ENCODE measurements at places on chromosomes 16 and 17. TPM values are rescaled to one million over a fixed set of nuclear protein-coding genes. Genes with fewer than 3 reads are reported as not detected.
A peak's percentile ranks its signal among the peaks of the same experiment; 100 is the strongest.

KRT14 gene
- 1.3 TPM for total RNA-seq

ZACN gene
- not detected for total RNA-seq

CHD9NB gene
- total RNA-seq: 3.7 TPM

RPS2 gene
- 2,370 TPM for total RNA-seq

GGT6 gene
- not detected for total RNA-seq

VMO1 gene
- 0.46 TPM for total RNA-seq

OR1A1 gene
- total RNA-seq: not detected

PRSS53 gene
- total RNA-seq: 3.3 TPM

NGFR gene
- total RNA-seq: 0.21 TPM

PRSS8 gene
- total RNA-seq: not detected

AANAT gene
- total RNA-seq: not detected

CD19 gene
- total RNA-seq: not detected

- H3K4me3 ChIP-seq: peak overlapping the region; percentile 63
- H3K4me1 ChIP-seq: peaks cover 81% of the 10 kb centered on the region
- H3K36me3 ChIP-seq: peaks cover 28% of the 10 kb centered on the region
- peak; percentile 63 for DNase-seq
- peak overlapping the region; percentile 91 for H3K27ac ChIP-seq
Measured at GRCh38 chr17:45311760-45312476, 4.9 kb downstream of the MAP3K14 start.

- H3K4me1 ChIP-seq: peaks cover 93% of the 10 kb centered on the region
- H3K36me3 ChIP-seq: peaks cover 4% of the 10 kb centered on the region
- DNase-seq: peak; percentile 43
- H3K4me3 ChIP-seq: peak overlapping the region; percentile 63
- H3K27me3 ChIP-seq: peaks cover 26% of the 10 kb centered on the region
Measured at GRCh38 chr17:77444984-77445759, 304.4 kb downstream of the SEC14L1 start.

GRCh38 chr17:49894761-49895160, 46.9 kb upstream of the TAC4 start:
- H3K4me3 ChIP-seq: no peak overlapping the region
- peaks cover 68% of the 10 kb centered on the region for H3K27me3 ChIP-seq
- H3K36me3 ChIP-seq: no peaks in the 10 kb centered on the region
- H3K4me1 ChIP-seq: no peaks in the 10 kb centered on the region
- no peak for DNase-seq

DNA sequence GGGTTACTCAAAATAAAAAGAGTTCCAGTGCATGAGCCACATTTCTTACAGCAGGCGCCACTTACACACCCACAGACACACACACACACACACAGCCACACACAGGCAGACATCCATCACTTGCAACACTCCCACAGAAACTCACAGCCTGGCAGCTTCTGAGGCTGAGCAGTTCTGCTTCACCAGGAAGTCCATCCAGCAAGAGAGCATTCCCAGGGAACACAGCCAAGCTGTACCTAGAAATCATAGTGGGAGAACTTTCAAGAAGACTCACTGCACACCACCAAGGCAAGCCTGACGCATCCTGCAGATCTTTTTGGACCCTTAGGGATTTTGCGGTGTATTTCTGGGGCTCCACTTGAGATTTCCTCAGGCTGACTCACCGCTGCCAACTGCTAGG, 140.9 kb upstream of the WSB1 start:
- no peak for DNase-seq
- H3K27me3 ChIP-seq: peaks cover 1% of the 10 kb centered on the region
- no peaks in the 10 kb centered on the region for H3K36me3 ChIP-seq
- H3K4me1 ChIP-seq: no peaks in the 10 kb centered on the region
- no peak overlapping the region for H3K4me3 ChIP-seq

DNA sequence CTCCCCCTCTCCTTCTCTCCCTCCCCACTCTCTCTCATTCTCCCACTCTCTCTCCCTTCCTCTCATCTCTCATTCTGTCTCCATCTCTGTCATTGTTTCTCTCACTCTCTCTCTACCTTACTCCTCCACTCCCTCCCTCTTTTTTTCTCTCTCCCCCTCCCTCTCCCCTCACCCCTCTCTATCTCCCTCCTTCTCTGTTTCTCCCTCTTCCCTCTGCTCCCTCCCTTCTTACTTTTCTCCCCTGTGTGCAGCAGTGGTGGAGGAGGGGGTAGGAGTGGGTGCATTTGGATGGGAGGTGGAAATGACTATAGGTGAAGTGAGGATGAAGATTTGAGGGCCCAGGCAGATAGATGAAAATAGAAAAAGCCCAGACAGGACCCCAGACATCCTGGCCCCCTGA, 70.9 kb downstream of the HLF start:
- H3K27me3 ChIP-seq: peaks cover 15% of the 10 kb centered on the region
- no peaks in the 10 kb centered on the region for H3K36me3 ChIP-seq
- H3K4me1 ChIP-seq: peaks cover 16% of the 10 kb centered on the region
- H3K27ac ChIP-seq: no peak overlapping the region

GRCh38 chr17:82215095-82215971, 2.7 kb upstream of the CCDC57 start:
- peak overlapping the region; percentile 98 for H3K27ac ChIP-seq
- H3K4me1 ChIP-seq: peaks cover 58% of the 10 kb centered on the region
- no peaks in the 10 kb centered on the region for H3K36me3 ChIP-seq
- peaks cover 11% of the 10 kb centered on the region for H3K27me3 ChIP-seq
- peak overlapping the region; percentile 28 for H3K4me3 ChIP-seq

- H3K4me3 ChIP-seq: no peak overlapping the region
- no peak overlapping the region for H3K27ac ChIP-seq
- no peaks in the 10 kb centered on the region for H3K4me1 ChIP-seq
Measured at GRCh38 chr17:32926183-32926582, 1.8 kb upstream of the TMEM98 start.

- H3K4me3 ChIP-seq: no peak overlapping the region
- H3K27me3 ChIP-seq: peaks cover 21% of the 10 kb centered on the region
- DNase-seq: no peak
- H3K36me3 ChIP-seq: no peaks in the 10 kb centered on the region
Measured at GRCh38 chr17:3536716-3537115, 20.9 kb downstream of the TRPV3 start.

GRCh38 chr16:4574919-4575705, 19.0 kb downstream of the C16orf96 start:
- H3K4me1 ChIP-seq: no peaks in the 10 kb centered on the region
- no peak overlapping the region for H3K4me3 ChIP-seq
- H3K27ac ChIP-seq: no peak overlapping the region
- DNase-seq: no peak
- peaks cover 12% of the 10 kb centered on the region for H3K27me3 ChIP-seq
- H3K36me3 ChIP-seq: no peaks in the 10 kb centered on the region

DNA sequence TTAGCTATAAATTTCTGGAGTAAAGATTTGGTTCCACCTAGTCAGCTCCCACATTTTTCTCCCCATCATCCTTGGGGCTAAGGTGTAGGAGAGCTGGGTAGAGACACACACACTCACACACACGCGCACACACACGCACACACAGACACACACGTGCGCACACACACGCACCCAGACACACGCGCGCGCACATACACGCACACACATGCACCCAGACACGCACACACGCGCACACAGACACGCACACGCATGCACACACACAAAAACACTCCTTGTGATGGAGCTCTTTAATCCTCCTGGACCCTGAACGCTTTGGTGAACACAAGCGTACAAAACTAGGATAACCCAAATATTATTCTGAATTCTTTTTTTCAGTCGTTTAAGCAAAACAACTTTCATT, 253.6 kb downstream of the C16orf95 start:
- DNase-seq: no peak
- H3K27ac ChIP-seq: no peak overlapping the region
- no peak overlapping the region for H3K4me3 ChIP-seq
- peaks cover 11% of the 10 kb centered on the region for H3K27me3 ChIP-seq
- H3K36me3 ChIP-seq: no peaks in the 10 kb centered on the region

DNA sequence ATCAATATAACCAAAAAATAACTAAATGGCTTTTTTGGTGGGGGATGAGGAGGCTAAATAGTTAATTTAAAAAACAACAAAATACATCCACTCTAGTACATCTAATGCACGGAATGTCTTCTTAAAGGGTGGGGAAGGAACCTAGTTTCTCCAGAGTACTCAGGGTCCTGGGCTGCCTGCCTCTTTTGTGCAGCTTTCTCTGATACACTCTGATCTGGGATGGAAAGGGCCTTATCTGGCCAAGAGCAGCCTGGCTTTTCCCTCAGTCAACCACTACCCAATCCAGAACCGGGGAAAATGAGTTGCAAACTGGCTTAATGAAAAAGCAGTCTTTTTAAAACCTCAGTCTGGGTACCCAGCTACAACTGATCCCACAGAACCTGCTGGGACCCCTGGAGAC, 42.9 kb downstream of the DCUN1D3 start:
- peaks cover 41% of the 10 kb centered on the region for H3K4me1 ChIP-seq
- H3K27ac ChIP-seq: no peak overlapping the region
- DNase-seq: no peak
- H3K4me3 ChIP-seq: no peak overlapping the region

- peaks cover 85% of the 10 kb centered on the region for H3K36me3 ChIP-seq
- DNase-seq: no peak
- H3K4me3 ChIP-seq: peak overlapping the region; percentile 98
- H3K4me1 ChIP-seq: peaks cover 93% of the 10 kb centered on the region
- H3K27me3 ChIP-seq: peaks cover 46% of the 10 kb centered on the region
Measured at GRCh38 chr17:64500487-64500859, 3.6 kb upstream of the POLG2 start.

DNA sequence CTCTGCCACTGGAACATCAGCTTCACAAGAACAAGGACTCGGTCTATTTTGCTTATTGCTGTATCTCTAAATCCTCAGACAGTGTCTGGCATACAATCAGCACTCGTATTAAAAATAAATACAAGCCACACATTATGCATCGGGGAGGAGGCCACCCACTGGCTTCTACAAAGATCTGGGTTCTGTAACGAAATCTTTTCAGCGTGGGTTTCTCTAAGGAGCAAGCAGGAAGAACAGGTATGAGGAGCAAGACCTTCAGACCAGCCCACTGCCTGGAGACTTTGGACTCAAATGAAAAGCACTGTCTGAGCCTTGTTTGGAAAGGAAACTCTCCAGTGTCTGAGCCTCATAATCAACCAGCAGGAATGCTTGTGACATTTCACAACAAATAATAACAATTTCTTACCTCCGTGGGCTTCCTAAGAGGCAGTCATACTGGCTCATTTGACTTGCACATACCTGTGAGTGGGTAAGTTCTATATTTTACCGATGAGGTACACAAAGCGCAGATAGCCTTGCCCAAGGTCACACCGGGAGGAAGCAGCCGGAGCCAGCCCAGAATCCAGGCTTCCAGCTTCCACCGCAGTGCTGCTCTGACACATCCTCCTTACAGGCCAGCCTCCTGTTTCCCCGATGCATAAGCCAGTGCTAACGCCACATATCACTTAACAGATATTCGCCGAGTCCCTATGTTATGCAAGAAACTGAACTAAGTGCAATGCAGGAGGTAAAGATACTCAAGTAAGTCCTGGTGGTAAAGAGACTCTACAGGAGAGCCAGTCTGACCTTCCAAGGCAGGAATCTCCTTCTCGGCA, 118.6 kb upstream of the TNRC6C start:
- no peak overlapping the region for H3K4me3 ChIP-seq
- peaks cover 13% of the 10 kb centered on the region for H3K27me3 ChIP-seq
- H3K4me1 ChIP-seq: peaks cover 21% of the 10 kb centered on the region
- no peak for DNase-seq

DNA sequence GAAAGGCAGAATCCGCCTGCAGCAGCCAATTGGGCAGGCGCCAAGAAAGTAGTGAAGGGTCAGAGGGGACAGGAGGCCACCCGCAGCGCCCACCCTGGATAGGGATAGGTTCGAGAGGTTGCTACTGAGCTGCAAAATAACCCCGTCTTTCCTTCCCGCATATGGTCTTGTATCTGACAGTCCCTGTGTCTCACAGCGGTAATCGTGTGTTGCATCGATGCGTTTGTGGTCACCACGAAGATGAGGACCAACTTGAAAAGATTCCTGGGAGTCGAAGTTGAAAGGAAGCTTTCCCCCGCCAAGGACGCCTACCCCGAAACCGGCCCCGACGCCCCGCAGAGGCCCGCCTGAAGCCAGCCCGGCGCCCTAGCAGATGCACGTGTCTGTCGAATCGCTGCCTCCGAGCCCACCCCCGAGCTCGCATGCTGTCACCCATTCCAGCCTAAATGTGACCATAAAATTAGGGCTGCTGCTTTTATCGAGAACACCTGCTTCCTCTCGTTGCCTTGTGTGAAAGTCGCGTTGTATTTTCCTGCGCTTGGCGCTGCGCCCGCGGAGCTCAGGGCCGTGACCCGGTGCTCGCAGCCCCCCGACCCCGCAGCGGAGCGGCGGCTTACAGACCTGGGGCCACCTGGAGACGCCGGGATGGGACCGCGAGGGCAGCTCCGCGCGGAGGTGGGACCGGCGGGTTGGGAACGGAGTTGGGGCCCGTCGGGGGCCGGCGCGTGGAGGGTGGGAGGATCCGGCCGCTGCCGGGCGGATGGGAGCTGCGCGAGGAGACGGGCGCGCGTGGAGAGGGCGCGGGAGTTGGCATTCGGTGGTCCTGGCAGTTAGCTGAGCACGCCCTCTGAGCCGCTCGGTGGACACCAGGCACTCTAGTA, at the start of gene CMTM2:
Gene CMTM2 (plus strand): TSS at position 813 of the 881 bp plus-strand sequence. CDS start 145 bp downstream, outside the sequence.
- H3K36me3 ChIP-seq: no peaks in the 10 kb centered on the region
- H3K4me1 ChIP-seq: peaks cover 20% of the 10 kb centered on the region
- no peak within 1 kb of the TSS for H3K4me3 ChIP-seq

GRCh38 chr17:81522491-81523401, 5.4 kb upstream of the FSCN2 start:
- DNase-seq: no peak
- H3K36me3 ChIP-seq: no peaks in the 10 kb centered on the region
- no peak overlapping the region for H3K27ac ChIP-seq

Data from HFFc6 (cell line).